ENCODE measurements at places on chromosomes 6 and 20.

DNA sequence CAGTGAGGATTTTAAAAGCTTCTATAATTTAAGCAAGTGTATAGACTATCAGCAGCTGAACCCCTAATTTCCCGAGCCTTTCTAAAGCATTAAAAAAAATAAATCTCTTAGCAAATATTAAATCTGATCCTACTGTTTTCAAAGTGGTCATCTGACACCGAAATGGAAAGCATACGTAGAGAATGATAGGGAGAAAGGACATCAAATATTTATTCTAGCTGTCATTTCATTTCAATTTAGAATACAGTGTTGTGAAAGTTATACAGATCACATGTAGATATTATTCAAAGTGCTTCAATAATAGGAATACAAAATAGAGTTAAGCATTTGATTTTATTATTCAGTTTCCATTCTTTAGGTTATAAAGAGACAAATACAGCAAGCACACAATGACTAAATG, 61.9 kb upstream of the PKIB start:
- no peak for DNase-seq

DNA sequence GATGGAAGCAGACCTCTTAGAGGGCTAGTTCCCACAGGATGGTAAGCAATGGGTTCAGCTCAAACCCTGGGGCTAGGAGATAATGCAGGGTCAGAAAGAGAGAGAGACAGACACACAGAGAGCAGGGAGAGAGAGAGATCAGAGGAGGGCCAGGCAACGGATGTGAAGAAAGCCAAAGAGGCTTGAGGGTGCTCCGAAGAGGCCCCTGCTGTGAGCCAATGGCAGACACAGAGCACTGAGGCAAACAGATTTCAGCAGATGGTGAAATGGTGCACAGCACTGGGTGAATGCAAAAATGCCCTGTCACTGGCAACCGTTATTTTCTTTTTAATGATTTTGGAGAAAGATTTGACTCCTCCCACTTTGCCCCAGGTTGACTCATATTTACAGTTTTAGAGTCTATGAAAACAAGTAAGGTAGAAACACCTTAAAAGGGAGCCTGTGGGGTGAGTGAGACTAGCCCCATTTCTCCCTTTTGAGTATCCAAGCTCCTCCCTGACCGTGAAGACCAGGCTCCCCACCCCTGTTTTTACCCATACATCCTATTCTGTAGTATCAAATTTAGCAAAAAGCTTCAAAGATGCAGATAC, 840 bp downstream of the DEFB132 start:
- no peak for DNase-seq

- DNase-seq, result no peak
Measured at GRCh38 chr6:41705996-41706835, 29.2 kb downstream of the TFEB start.

- peak; percentile 33 for DNase-seq
Measured at GRCh38 chr6:46491628-46492547, 639 bp upstream of the RCAN2 start.

DNA sequence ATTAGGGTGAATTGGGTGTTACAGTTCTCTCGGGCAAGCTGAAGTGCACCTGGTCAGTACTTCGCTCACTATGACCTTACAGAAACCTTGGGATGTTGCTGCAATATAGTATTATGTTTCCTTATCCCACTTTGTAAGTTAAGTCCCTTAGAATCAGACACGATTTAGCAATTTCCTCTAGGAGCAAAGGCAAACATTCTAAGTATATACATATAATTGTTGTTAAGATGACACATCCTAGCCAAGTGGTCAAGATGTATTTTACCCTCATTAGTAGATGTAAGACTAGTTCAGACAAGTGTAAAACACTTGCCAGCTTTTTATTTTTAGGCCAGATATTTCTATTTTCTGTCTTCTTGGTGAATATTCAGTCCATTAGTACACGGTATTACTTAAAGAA, 31.1 kb upstream of the RGS17 start:
- no peak for DNase-seq

DNA sequence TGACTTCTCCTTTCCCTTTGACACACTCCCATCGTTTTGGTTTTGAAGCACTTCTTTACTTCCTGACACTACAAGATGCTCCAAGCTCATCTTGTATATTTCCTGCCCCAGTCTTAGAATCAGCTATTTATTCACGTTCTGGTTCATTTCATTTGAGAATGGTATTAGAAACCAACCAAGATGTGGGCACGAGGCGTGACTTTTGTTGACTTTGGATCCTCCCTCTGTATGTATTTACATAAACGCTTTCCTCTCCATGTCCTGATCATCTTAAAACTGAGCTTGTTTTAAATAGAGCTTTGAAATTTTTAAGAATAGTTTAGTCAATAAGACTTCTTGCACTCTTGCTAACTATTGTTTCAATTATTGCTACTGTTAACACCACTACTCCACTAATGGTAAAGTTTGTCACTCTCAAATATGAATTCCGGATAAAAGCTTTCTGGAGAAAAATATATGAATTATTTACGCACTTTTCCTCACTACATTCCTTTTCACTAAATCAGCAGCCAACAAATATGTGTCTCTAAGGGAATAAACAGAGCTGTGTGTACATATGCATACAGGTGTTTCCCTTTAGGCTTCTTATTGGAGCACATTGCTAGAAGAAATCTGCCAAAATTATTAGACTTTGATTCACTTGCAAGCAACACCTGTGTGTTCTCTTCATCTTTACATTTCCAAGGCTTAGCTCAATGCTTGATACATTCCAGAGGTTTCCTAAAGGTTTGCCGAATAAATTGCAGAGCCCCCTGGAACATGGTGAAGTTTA, 77.3 kb upstream of the TMEM244 start:
- no peak for DNase-seq

DNA sequence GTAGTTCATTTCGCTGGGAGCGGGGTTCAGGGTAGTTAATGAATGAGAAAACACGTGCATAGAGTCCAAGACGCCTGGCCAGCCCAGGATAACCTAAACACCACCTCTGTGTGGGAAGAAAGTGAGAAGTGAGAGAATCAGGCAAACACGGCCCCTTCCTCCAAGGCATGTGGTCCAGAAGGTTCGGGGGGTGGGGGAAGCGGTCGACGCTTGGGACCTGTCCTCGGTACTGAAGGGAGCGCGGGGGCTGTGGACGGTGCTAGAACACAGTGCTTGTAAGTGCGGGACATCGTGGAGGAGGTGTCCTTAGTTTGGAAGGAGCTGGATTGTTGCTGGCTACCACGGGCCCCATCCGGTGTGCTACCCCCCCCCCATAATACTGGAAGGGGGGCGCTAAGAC, 1.7 kb upstream of the VSTM2L start:
- no peak for DNase-seq

GRCh38 chr6:5511954-5512353, 250.6 kb downstream of the FARS2 start:
- no peak for DNase-seq

GRCh38 chr6:143150281-143150680, 89.6 kb downstream of the AIG1 start:
- no peak for DNase-seq

GRCh38 chr20:44897133-44897532, 11.6 kb downstream of the YWHAB start:
- DNase-seq, result no peak

- DNase-seq, result no peak
Measured at GRCh38 chr6:149896491-149896890, 1.4 kb downstream of the RAET1E start.

DNA sequence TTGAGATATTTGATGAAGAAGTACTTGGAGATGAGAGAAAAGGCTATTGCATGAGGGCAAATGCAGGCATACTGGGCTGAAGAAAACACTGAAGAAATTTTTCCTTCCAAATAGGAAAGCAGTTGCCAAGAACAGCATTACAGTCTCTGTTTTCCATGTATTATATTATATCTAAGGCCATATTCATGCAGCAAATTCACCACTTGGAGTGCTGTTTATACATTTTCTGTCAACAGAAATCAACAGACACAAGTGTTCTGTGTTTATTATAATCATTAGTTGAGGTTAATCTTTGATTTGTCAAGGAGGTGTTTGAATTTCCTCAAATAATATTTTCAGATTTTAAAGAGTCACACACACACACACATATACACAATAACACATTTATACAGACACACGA, 268.8 kb upstream of the PLCB4 start:
- no peak for DNase-seq

DNA sequence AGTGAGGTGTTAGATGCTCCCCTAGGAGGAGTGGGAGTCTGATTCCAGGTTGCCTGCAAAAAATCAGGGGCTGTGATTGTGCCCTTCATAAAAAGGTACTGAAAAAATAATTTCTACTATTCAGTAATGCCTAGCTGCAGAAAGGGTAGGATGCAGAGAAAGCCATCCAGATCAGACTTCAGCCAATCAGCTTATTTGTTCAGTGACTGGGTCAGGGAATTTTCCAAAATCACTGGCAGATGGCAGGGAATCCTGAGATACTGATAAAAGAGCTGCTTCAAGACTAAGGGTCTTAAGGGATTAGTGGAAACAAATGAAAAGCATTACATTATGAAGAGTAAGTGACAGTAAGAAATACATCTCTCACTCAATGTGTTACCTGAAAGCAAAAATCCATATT, 42.8 kb upstream of the MTRF1L start:
- DNase-seq, result no peak

DNA sequence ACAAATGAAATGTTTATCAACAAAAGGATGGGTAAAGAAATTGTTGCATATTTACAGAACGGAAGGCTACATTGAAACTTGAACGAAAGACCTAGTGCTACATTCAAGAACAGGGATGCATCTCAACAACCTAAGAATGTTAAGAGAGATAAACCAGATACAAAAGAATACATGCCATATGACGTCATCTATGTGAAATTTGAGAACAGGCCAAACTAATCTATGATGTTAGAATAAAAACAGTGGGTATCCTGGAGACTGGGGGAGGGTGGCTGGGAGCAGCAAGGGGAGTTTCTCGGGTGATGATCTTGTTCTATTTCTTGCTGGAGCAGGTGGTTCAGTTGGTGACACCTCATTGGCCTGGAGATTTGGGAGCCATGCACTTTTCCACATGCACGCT, 81.5 kb downstream of the SULF2 start:
- no peak for DNase-seq

- DNase-seq, result no peak
Measured at GRCh38 chr20:48760403-48760983, 67.3 kb downstream of the PREX1 start.

GRCh38 chr6:3726421-3726820, 25.1 kb downstream of the PXDC1 start:
- no peak for DNase-seq

DNA sequence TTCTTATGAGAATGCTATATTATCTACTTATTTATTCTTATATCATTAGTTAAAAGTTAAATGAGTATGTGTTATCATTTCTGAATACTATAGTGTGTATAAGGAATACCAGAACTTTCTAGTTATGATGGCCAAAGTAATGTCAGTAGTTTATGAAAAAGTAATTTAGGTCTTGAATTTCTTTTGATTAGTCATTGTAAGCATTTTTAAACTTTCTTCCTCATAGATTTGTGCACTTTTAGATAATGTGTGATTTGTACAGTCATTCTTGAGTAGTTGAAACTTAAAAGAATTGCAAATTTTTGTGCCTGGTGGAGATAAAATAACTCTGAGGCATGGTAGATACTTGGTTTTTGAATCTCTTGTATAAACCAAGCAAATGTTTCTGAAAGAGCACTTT, 311.3 kb downstream of the CDKAL1 start:
- DNase-seq, result no peak

GRCh38 chr6:155955038-155955437, 499.4 kb upstream of the NOX3 start:
- no peak for DNase-seq

DNA sequence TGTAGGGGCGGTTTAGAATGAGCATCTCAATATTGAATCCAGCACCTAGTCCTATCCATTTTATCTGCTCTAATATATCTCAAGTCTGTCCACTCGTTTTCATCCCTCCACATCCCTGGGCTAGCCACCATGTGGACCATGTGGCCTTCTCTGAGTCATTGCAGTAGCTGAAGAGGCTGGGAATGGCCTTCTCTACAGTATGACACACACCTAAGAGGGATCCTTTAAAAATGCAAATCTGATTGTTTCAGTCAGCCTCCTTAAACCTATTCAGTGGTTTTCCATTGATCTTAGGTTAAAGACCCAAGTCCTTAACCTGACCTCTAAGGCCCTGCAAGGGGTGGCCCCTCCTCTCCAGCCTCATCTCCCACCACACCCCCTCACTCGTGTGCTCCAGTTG, 9.4 kb downstream of the RING1 start:
- no peak for DNase-seq

- no peak for DNase-seq
Measured at GRCh38 chr6:145090801-145091585, 644.3 kb downstream of the EPM2A start.

- peak; percentile 33 for DNase-seq
Measured at GRCh38 chr6:14144678-14145113, 27.1 kb downstream of the CD83 start.

DNA sequence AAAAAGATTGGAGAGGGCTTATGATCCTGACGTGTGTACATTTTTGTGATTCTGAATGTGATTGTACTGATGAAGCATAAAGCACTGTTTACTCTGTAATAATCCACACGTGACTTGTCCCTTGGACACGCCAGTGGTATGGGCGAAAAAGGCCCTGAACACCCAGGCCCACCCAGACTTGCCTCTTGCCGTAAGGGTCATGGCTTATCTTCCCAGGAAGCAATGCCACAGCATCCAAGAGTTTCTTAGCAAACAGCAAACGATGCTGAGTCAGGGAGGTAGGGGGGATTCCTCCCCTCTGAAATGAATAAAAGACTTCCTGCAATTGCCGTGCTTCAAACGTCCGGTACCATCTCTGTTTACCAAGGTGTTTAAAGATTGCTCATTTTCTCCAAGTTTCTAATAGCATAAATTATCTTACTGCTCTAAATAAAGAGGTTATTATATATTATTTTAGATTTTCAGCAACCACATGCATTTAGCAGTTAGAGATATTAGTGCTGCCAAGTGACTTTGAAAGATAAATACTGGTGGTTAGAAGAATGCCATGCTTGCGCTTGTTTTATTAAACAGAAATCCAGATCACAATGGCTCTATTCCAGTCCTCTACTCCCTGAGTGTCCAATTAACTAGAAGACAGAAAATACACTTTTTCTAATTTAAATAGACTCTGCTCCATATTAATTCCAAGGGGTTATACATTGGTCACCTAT, 212.8 kb upstream of the CST7 start:
- DNase-seq, result no peak

DNA sequence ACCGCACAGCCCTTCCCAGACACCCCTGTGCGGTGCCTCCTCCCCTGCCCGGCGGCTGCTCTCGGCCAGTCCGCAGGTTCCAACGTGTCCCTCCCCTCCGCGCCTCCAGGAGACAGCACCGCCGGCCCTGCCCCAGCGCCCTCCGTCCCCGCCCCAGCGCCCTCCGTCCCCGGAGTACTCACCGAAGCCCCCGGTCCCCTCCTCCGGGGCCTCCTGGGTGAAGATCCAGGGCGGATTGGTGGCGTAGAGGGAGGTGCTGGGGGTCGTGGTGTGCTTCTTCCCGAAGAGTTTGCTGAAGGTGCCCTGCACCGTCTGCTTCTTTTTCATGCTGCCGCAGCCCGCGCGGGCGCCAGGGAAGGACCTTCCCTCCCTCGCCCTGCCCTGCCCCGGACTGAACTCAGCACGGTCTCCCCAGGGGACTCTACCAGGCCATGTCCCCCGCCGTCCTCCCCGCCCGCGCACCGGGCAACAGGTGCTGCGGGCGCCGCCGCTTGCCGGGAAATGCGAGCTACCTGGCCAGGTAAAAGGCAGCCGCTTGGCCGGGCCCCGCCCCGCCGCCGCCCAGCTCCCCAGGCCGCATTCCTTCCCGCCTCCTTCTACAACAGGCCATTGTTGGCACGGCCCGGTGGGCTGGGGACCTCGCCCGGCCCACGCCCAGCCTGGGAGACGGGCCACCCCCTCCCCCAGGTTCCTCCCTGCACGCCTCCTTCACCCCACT, at the start of gene C6orf132:
Gene C6orf132, minus strand, starts transcription at position 503 of the 718 bp plus-strand sequence. Its CDS starts 176 bp downstream, at position 327.
- DNase-seq, result no peak
